Karpas-422 (cell line): ENCODE measurements at places on chromosomes 3 and 15. TPM values are rescaled to one million over a fixed set of nuclear protein-coding genes. Genes with fewer than 3 reads are reported as not detected.

DNA sequence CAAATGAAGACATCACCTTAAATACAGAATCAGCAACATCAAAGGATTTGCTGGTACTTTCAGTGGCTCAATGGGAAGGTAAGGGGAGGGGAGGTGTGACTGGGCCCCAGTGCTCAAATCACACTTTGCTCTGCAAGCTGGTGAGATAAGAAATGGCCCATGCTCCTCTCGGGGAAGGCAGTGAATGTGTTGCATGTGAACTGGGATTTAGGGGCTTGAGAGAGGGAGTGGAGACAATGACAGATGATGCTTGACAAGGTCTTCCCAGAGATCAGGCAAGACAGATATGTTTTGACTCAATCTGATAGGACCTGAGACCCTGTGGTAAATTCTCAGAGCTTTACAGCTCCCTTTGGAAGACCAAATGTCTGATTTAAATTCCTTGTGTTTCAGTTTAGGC lies 233.0 kb upstream of the PROK2 start:
- DNase-seq, result no peak

DNA sequence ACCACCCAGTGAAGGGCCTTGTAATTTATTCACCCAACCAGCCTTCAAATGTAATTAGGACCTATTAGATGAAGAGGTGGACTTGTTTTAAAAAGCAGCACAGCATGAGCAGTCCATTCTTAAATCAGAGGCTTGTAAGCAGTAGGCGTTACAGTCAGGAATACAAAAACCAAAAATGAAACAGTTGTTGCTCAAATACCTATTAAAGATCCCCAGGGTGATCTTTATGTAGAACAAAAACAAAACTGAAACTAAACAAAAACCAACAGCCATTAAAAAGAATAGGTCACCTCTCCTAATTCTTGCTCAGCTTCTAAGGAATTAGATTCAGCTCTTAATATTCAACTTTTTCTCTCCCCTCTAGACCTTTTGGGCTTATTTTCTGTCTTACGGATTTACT lies 104.9 kb upstream of the ST8SIA2 start:
- no peak for DNase-seq

DNA sequence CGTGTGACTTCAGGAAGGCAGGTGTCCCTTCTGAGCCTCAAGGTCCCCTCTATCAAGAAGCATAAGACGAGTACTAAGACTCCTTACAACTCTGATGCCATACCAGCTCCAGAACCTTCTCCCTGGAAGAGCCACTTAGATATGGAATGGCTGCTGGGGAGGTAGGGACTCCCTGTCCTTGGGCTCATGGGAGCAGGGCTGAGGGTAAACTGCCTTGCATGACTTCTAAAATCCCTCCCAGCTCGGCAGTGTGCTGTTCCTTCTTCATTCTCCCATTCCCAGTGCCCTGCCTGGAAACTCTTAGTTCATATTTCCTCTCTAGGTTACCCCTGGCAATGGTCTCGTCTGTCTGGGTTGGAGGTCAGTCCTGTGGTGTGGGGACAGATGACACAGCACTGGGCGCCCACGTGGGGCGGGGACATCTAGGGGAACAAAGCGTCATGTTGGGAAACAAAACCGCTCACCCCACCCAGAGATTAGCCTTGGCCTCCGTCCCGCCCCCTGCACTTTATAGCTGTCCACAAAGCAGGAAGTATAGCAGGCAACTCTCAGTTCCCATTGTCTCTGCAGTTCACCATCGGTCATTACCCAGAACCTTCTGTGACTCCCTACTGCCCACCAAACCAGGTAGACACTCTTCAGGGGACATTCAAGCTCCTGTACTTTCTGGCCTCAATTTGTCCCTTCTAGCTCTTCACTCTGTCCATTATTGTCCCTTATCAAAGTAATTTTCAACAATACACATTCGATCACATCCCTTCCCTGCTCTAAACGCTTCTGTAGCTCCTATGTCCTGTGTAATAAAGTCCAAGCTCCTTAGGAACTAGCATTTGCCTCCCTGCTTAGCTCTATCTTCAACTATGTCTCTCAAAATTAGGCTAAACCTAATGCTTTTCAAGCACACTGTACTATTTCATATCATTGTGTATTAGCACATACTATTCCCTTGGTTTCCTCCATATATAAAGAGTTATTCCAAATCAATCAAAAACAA lies 73.8 kb downstream of the IQSEC1 start:
- no peak for DNase-seq

DNA sequence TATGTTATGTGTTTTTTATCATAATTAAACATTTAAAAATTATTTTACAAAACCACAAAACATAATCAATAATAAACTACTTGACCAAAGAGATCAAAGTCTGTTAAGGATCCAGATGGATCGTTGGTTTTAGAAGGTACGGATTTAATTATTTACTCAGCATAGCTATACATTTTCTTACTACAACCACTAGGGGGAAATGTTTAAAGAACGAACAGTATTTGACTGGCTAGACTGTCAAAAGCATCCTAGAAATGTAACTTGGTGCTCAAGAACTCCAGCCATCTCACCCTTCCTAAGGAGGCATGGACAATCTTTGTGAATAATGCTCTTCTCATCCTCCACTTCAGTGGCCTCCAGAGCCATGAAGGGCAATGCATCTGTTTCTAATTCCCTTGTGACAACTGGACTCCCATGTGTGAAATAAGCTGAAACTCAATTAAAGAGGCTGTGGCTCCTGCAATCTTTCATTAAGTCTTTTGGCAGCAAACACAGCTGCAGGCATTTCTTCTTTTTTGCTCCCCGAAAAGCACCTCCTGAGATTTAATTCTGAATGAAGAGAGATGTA lies 94.7 kb upstream of the TUSC7 start:
- DNase-seq, result peak; percentile 52

- DNase-seq, result no peak
Observed at GRCh38 chr3:192091831-192092230, 630.9 kb downstream of the PYDC2 start.

GRCh38 chr15:36186376-36186775 lies 393.1 kb upstream of the CDIN1 start:
- no peak for DNase-seq

- no peak for DNase-seq
Observed at GRCh38 chr3:106700981-106701380, 676.3 kb upstream of the CCDC54 start.

- DNase-seq, result no peak
Observed at GRCh38 chr3:179964890-179965289, 71.8 kb downstream of the PEX5L start.

DNA sequence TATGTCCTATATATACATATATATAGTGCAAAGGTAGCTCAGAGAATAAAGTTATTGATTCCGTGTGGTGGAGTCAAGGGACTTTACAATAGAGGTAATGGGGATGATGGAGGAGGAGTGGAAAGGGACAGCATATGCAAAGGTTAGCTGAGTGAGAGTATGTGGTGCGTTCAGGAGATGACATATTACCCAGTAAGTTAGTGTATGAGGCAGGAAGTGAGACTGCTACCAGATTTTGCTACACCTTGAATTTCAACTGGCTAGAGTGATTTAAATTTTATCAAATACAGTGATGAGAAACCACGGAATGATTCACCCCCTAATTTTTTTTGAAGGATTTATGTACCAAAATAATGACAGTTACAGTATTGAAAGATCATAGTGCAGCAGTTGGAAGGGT lies 2.8 kb downstream of the ACTL6A start:
- DNase-seq, result peak; percentile 68

GRCh38 chr3:36525115-36525801 lies 145.0 kb downstream of the STAC start:
- no peak for DNase-seq

DNA sequence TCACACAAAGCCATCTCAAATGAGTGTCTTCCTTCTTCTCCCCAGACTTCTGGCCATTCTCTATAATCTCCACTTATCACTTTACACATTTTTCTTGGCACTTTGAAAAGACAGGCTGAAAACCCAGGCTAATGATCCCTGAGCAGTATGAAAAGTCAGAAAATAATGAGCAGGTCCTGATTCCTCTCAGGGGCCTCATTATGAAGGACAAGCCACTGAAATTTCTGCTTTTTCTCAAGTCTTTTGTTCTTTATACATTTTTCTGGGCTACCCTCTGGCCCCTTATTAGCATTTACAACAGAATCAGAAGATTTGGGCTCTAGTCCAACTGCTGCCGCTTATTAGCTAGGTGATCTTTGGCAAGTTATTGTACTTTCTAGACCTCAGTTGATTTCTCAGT lies 9.5 kb upstream of the ST6GAL1 start:
- no peak for DNase-seq

DNA sequence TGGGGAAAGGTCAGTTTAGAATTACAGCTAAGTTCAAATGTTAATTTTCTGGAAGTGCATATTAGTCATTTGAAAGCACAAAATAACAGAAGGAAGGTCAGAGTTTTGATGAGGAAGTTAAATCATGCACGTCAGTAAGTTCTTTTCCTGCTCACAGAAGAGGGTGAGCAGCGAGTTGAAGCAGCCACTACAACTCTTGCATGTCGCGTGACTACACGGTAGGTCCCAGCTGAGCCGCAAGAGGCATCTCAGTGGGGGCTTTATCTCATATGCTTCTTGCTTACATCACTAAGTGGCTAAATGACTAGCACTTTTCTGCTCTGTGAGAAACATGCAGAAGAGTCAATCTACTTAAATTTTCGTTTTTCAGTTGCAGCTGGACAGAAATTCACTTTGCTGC lies 21.3 kb upstream of the SEC62 start:
- DNase-seq, result peak; percentile 87

DNA sequence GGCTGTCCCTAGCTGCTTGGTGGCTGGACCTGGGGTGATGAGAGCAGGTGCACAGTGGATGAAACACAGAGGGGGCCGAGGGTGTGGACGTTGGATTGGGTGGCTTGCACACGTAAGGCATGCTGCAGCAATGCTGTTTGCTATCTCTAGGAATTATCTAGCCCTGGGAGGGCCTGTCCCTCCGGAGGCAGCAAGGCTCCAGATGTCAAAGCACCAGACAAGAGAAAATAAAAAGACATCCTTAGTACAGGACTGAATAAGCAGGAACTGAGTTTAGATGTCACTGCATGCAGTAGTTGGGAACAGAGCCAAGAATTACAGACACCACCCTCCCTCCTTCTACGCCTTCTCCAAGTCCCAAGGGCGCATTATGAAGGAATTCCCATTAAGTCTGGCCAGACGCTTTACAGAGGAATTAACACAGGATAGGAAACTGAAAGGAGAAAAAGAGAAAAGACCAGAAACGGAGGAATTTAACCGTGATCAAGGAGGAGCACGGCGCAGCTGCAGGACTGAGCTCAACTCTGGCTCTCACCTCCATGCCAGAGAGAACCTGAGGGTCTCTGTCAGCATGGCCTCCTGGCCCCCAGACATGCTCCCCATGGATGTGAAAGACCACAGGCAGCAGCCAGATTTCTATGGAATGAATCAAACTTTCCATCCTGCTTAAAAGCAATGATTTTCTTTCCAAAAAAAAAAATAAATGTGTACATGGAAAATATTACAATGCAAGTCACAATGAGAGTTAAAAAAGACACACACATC lies 13.8 kb downstream of the ATP10A start:
- DNase-seq, result no peak

DNA sequence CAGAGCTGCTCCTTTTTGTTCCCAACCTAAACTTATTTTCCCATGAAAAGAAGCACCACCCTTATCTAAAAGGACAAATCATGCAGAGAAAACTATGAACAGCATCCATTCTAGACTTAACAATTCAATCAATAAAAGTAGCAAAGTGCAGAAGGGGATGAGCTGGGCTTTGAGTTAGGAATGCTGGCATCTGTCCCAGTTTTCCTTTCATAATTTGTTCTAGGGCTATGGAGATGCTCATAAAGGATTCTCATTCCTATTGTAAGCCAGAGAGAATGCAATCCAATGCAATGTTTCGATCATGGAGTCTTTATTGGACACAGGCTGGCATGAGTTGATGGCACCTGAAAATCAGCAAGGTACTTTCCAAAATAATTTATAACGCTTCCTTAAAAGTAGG lies 330.6 kb downstream of the VPS13C start:
- no peak for DNase-seq

GRCh38 chr15:46815240-46815639 lies 902.1 kb upstream of the SEMA6D start:
- no peak for DNase-seq

GRCh38 chr3:99678896-99679295 lies 40.5 kb downstream of the COL8A1 start:
- DNase-seq, result no peak

DNA sequence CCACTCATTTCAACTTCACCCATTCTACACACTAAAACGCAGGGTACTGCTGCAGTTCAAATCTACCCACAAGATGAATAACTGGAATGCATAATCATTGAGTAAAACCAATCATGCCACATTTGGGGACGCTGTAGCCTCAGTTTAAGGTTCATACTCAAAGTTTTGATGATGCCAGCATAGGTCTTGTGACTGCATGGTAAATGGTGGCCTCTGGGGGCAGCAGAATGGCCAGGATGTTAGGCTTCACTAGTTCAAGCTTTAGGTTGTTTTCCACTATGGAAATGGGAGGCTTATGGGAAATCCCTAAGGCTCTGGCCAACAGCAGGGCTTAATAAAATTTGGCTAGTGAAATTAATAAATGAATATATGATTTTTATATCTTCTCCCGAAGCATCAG lies 104.3 kb upstream of the TSC22D2 start:
- DNase-seq, result peak; percentile 50

DNA sequence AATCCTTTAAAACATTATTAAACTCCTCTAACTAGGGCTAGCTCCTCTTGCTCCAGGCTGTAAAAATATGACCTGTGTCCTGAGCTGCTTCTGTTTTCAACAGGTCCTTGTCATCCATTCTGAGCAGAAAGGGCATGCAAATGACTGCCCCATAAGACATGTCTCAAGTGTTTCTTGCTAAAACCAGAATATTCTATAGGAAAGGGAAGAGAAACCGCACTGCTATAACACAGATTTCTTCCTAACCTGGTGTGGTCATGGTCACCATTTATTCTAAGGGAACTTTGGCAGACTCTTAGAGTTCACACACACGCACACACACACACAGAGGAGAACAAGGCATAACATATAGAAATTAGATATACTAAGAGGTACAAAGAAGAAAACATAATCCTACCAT lies 34.2 kb upstream of the B3GNT5 start:
- DNase-seq, result peak; percentile 85

The DAPK2 gene
- 40.4 and 56.4 TPM in 2 replicates for total RNA-seq

The SCG3 gene
- not detected in 2 replicates for total RNA-seq

The CNTN6 gene
- total RNA-seq, result not detected in 2 replicates

The ALPK3 gene
- total RNA-seq, result under 0.01 and 0.07 TPM in 2 replicates

The HESX1 gene
- total RNA-seq, result 1.0 and 3.4 TPM in 2 replicates

The SOX14 gene
- not detected in 2 replicates for total RNA-seq

The PLSCR5 gene
- not detected in 2 replicates for total RNA-seq

The PIGZ gene
- total RNA-seq, result 0.37 and 1.1 TPM in 2 replicates

The GP5 gene
- not detected in 2 replicates for total RNA-seq
